ENCODE measurements at places on chromosomes 11 and 22.

- DNase-seq, result peak; percentile 81
These were observed 21.5 kb upstream of the MALAT1 start for GRCh38 chr11:65477149-65477965.

- DNase-seq, result no peak
These were observed 3.4 kb upstream of the ZC3H12C start for GRCh38 chr11:110089617-110090282.

GRCh38 chr11:116771935-116772334 lies 852 bp downstream of the BUD13 start:
- no peak for DNase-seq

DNA sequence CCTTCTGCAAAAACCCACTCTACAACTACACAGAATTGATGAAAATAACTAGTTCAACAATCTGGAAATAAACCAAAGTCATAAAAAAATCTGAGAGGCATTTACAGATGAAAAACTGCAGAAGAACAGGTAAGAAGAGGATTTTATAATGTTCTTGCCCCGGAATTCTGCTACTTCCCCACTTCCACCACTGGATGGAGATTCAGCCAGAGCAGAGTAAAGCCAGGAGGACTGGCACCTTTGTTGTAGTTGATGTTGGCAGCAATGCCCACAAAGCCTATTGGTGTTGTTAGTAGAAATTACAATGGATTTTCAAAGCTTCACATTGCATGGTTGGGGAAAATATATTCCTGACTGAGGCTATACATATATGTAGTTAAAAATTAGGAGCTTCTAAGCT lies 640.2 kb downstream of the LRRC4C start:
- no peak for DNase-seq
